ENCODE measurements at places on chromosomes 2 and 18. TPM values are rescaled to one million over a fixed set of nuclear protein-coding genes. Genes with fewer than 3 reads are reported as not detected.

Gene IL1B
- polyA plus RNA-seq = 114 TPM

GRCh38 chr2:68740400-68740914 lies 5.8 kb downstream of the ARHGAP25 start:
- no peak for DNase-seq

DNA sequence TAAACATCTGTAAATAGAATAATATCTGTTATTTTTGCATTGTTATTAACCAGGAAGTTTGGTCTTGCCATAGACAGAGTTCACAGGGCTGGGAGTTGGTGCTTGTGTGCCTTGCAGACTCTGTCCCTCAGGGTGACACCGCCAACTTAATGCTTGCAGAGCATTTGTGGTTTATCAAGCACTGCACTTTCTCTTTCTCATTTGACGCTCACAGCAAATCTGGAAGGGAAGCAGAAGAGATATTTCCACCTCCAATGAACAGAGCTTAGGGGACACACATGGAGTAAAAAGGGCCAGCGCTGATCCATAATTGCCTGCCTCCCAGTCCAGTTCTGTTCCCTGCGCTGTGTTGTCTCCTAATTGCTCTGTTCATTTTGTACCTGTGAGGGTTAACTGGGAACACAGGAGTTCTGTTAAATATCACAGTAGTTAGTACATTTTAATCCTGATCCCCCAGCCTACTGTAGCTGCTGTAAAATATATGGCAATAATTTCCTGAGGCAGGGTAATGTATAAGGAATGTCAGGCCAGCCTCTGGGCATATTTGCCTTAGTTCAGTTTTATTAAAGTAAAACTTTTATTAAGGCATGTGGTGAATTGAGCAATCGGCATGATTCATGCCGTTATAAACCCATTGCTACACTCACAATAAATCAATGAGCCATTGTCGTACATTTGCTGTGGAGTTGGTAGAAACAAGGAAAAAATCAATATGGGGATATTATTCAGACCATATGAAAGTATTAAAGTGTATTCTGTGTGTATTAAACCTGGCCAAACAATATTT lies 182.5 kb upstream of the OSR1 start:
- no peak for DNase-seq

GRCh38 chr2:70133491-70134322 lies 46.4 kb downstream of the PCBP1 start:
- no peak for DNase-seq

DNA sequence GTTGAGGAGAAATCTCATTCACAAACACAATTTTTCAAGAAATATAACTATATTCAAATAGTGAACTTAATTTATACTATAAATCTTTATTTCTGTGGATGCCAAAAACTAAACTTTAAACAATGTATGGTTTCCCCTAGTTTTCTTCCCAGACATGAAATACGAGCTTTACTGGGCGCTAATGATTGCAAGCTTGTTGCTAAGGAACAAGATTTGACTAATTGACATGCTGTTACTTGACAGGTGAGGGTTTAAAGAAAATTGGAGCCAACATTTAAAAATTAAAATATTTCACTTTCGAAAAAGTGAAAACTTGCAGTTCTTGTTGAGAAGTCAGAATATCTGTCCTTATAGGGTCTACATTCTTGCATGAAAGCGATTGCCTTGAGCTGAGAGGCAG lies 381.0 kb downstream of the MEIS1 start:
- no peak for DNase-seq

- DNase-seq = peak; percentile 38
Measured at GRCh38 chr18:10258836-10259474, 195.5 kb upstream of the APCDD1 start.

DNA sequence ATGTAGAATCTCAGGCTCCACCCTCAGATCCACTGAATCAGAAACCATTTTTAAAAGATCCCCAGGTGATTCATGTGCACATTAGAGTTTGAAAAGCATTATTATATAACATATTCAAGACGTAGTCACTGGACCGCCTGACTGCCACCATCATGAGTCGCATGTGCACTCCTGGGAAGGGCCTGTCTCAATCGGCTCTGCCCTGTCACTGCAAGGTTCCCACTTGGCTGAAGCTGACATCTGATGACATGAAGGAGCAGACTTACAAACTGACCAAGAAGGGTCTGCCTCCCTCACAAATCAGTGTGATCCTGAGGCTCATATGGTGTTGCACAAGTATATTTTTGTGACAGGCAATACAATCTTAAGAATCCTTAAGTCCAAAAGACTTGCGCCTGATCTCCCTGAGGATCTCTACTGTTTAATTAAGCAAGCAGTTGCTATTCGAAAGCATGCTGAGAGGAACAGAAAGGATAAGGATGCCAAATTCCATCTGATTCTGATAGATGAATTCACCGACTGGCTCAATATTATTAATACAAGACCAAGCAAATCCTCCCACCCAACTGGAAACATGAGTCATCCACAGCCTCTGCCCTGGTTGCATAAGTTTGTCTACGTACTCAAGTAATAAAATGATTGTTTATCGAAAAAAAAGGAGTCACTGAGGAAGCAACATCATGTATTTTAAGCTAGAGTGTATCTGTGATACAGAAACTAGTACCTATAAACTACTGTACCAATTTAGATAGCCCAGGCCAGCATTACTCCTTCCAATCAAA lies 26.2 kb downstream of the ATAD2B start:
- peak; percentile 61 for DNase-seq

DNA sequence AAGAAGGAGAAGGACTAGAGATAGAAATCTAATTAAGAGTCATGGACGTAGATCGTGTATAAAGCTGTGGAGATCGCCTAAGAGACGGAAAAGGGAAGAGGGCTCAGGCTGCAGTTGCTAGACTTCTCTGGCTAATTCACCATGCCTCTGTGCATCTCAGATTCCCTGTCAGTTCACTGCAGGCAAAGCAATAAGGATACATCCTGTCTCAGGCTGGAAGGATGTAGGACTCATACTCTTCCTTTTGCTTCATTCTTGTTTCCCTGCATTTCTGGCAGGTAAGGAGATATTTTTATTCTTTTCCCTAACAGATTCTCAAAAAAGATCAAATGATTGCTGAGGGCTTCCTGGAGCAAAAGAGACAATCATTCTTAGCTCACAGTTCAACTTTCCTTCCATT lies 112.5 kb downstream of the AP1S3 start:
- DNase-seq = no peak
